HCT116 (cell line): ENCODE measurements at places on chromosomes 2 and 18.

- no peak overlapping the region for H3K27ac ChIP-seq
- no peaks in the 10 kb centered on the region for H3K36me3 ChIP-seq
- H3K4me3 ChIP-seq = no peak overlapping the region
- DNase-seq = no peak
Observed at GRCh38 chr2:5741242-5741641, 49.1 kb downstream of the SOX11 start.

DNA sequence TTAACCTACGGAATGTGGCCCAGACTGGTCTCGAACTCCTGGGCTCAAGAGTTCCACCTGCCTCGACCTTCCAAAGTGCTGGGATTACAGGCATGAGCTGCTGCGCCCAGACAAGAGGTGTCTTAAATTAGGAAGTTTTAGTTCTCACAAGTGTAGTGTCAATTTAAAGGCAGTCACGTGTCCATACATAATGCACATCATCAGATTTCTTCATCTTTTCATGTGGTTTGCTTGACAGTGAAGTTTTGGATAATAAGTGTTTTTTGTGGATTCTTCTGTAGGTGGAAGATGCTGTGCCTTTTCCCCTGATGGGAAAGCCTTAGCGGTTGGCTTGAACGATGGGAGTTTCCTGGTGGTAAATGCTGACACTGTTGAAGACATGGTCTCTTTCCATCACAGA, 147.5 kb downstream of the RTN4 start:
- no peak overlapping the region for H3K4me3 ChIP-seq
- no peaks in the 10 kb centered on the region for H3K27me3 ChIP-seq
- peaks cover 24% of the 10 kb centered on the region for H3K4me1 ChIP-seq
- no peaks in the 10 kb centered on the region for H3K36me3 ChIP-seq
- no peak for DNase-seq

GRCh38 chr2:202152104-202152715, 79.2 kb downstream of the KIAA2012 start:
- H3K27ac ChIP-seq = no peak overlapping the region
- DNase-seq = no peak
- H3K36me3 ChIP-seq = no peaks in the 10 kb centered on the region
- no peak overlapping the region for H3K4me3 ChIP-seq
- no peaks in the 10 kb centered on the region for H3K27me3 ChIP-seq
- no peaks in the 10 kb centered on the region for H3K4me1 ChIP-seq

- H3K4me3 ChIP-seq = no peak overlapping the region
- H3K4me1 ChIP-seq = no peaks in the 10 kb centered on the region
- H3K36me3 ChIP-seq = no peaks in the 10 kb centered on the region
- H3K27ac ChIP-seq = no peak overlapping the region
- no peak for DNase-seq
Observed at GRCh38 chr2:15527074-15527739, 33.9 kb downstream of the NBAS start.

DNA sequence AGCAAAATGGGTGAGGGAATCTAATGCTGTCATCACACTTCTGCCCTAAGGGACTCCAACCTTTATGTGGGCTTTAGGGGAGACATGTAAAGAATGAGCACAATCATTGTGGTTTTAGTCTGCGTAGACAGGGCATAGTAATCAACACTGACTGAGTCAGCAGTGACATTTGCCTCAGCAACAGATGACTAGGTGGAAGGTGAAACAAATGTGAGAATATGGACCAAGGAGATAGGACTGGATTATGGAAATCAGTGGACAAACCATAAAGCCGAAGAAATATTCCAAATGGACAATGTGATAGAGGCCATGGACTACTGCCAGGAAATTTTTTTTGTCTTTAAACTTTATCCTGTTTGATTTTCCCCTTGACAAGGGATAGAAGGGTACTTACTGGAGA, 83.9 kb downstream of the PDK1 start:
- H3K4me3 ChIP-seq = no peak overlapping the region
- no peak overlapping the region for H3K27ac ChIP-seq
- no peak for DNase-seq
